A549 (cell line): ENCODE measurements at places on chromosomes 4 and X. TPM values are rescaled to one million over a fixed set of nuclear protein-coding genes. Genes with fewer than 3 reads are reported as not detected.
A peak's percentile ranks its signal among the peaks of the same experiment; 100 is the strongest.

DNA sequence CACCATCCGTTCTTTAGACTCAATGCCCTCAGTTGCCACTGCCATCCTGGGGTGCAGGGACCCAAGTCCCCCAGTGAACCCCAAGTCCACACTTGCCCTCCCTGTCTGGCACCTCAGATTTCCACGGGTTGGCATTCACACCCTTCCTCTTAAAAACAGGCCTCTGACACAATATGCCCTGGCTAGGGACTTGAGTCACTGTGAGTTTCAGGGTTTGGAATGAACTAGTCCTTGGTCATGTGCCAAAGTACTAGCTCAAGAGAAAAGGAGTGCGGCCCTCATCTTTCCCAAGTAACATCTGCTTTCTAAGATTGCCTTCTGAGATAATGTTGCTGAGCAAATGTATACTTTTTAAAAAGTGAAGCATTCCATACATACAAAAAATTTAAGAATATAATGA, 134.0 kb downstream of the MID1 start:
- peak; percentile 38 for DNase-seq

GRCh38 chrX:24245202-24245601, 68.7 kb downstream of the SUPT20HL2 start:
- DNase-seq, result peak; percentile 61

GRCh38 chrX:43615660-43616059, 40.4 kb upstream of the MAOA start:
- no peak for DNase-seq

- no peak for DNase-seq
These were observed 6.0 kb downstream of the SMAD1 start for GRCh38 chr4:145487631-145488030.

DNA sequence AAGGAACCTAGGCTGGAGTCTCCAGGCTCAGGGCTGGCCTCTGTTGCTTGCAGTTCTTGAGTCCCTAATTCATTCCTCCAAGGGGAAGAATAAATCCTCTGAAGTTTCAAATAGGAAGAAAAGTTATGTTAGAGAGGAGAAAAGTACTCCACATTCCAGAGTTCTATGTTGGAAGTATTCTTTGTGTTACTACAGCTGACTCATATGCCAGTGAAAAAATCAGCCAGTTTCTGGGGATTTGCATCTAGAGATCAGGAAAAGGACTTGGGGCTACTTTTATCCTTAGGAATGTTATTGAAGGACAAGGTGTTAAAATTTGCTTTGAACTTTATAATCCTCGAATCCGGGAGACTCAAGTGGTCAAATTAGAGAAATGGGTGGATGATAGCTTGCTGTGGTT, 11.7 kb upstream of the NUDT9 start:
- no peak for DNase-seq

The ARAP2 gene
- polyA plus RNA-seq, result 0.22 to 0.34 TPM (median 0.31 TPM) in 3 replicates

The SERTM2 gene
- not detected in 3 replicates for polyA plus RNA-seq

The NOX1 gene
- 0.07 TPM in 1 of 3 replicates, not detected in the others for polyA plus RNA-seq

The RTL5 gene
- 2.9 to 3.3 TPM (median 3.2 TPM) in 3 replicates for polyA plus RNA-seq

The EPGN gene
- polyA plus RNA-seq, result not detected in 3 replicates

The FHDC1 gene
- polyA plus RNA-seq, result 0.31 to 0.32 TPM (median 0.31 TPM) in 3 replicates

The RAP1GDS1 gene
- 29.3 to 31.0 TPM (median 29.3 TPM) in 3 replicates for polyA plus RNA-seq
